ENCODE measurements at places on chromosomes 7 and 10.

DNA sequence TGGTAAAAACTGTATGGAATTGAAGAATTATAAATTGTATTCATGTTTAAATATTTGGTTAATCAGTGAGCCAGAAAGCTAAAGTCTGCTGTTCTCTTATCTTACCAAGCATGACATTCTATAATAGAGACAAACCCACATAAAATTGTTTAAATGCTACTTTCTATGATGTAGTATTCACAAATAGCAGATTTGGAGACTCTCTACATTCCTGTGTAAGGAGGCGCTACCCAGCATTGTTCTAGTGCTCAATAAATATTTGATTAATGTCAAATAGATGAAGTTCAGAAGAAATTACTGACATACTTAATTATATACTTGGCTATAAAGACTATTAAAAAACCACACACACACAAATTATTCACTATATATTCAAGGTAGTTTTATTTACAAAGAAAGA is 49.8 kb downstream of the DOCK4 start:
- no peak for DNase-seq

DNA sequence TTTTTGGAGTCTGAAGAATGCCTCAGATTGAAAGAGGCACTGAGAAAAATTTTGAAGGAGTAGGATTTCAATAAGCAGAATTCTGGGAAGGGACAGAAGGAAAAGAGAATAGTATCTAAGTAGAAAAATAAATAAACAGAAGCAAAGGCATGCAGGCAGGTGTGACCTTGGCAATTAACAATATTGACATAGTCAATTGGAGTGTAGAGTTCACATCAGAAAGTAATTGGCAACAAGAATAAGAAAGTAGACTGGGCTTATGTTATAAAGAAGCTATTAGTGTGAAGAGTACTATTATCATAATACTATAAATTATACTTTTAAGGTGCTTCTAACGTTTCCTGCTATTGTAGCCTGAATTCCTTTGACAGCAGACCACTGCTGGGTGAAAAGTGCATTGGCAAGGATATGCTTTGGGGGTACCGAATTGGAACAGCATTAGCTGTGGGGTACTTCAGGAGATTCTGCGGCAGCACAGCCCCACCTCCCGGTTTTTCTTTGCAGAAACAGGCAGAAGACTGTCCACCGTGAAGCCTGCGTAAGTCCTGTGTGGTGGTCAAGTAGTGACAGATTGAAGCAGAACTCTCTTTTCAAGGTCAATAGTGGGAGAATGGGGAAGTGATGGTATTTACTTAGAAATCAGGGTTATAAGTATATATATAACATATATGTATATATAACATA is 357.0 kb downstream of the THSD7A start:
- DNase-seq = no peak

DNA sequence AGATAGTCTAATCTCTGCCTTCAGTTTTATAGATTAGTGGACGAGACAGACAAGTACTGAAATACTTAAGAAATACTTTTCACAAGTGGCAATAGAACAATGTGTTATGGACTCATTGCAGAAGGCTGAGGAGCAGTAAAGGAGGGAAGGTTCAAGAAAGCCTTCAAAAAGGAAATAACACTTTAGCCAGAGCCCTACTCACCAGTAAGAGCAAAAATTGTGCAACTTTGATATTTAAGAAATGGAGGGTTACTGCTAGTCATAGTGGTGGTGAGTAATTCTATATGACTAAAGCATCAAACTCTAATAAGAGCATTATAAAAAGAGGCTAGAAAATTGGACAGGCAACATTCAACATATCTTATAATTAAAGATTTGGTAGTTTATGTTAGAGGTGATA is 28.8 kb downstream of the PTPN12 start:
- no peak for DNase-seq

GRCh38 chr7:897771-898376 is 21.5 kb downstream of the GET4 start:
- DNase-seq = no peak

DNA sequence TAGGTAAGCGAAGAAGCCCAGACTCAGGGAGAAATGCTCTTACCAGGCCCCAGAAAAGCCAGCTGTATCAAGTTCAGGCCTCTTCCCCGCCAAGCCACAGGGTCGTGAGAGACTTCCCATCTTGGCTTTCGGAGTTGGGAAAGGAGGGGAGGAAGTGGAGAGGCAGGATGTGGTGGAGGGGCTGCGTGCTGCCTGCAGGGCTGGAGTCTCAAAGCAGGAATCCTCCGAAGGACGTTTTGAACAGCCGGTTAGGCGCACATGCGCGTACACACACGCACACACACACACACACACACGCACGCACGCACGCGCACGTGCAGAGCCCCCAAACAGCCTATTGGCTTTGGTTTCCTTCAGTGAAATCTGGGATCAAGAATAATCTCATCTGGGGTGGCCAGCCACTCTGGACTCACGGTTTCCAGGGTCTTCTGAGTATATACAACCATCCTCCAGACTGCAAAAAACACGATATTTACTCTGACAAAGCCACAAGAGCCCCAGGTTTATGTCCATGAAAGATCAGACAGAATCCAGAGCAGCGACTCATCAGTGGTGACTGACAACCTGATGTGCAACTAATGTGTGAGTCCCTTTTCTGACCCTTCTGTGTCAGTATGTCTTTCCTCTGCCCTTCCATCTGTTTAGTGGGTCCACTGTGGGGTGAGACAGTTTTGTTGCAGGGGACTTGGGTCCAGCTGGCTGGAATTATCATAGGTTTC is 115.0 kb upstream of the ZNF438 start:
- DNase-seq = no peak

DNA sequence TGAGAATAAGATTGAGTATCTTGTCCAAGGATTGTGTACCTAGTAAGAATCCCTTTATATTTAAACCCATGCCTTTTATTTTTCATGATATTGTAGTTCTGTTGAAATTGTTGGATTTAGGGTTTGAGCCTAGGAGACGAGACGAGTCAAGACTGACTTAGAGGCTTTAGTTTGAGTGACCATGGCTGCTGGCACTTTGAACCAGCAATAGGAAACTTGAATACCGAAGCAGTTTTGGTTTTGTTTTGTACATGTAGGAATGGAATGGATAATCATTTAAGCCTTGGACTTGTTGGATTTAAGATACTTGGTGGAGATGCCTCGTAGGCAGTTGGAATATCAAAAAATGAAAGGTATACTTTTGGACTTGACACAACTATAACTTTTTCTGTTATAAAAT is 229.0 kb downstream of the BICC1 start:
- no peak for DNase-seq

GRCh38 chr10:64275774-64276173 is 754.6 kb downstream of the REEP3 start:
- no peak for DNase-seq

DNA sequence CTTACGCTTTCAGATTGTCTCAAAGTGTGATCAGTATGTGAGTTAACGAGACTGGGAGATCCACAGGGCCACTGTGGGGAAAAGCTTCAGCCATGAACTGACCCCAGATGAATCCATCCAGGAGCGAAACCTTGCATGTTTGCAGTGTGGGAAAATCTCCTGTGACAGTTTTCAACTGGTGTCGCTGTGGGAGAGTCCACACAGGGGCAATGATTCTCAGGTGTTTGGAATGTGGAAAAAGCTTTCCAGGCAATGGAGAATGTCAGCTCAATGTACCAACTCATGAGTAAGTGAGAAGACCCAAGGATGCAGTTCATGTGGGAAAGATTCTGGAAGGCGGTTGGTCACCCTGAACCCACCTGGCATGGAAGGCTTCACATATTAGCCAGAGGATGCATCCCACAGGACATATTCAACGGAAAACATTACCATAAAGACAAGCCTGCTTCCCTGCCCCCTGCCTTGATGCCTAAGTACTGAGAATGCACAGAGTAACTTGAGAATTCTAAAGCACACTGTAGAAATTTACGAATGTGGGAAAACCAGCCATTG is 204.1 kb upstream of the BMPER start:
- DNase-seq = no peak

DNA sequence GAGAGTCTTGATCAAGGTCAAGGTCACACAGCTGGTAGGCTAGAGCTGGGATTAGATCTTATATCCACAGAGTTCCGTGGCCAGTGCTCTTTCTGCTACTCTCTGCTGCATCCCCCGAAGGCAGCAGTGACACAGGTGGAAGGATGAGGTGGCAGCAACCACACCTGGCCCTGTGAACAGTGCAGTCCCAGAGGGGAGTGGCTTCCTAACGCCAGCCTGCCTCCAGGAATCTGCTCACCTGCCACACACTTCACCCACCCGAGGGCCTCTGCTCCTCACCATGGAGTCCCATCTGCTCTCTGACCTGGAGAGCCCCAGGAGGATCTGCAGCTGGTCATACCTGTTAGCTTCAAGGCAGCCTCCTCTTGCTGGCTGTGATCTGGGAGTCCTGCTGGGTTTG is 484.2 kb downstream of the PLXNA4 start:
- DNase-seq = no peak

- no peak for DNase-seq
These were observed 57.7 kb upstream of the ZNRF2 start for GRCh38 chr7:30226614-30227268.

Data from stimulated activated naive B cell treated with anti-CD40 and anti-IgM and Interleukin-4, amounts not matched to agents 10 μg/mL and 1 μg/mL and 100 μg/mL, for 72 hours (primary cell).